ENCODE measurements at places on chromosomes 16 and 17.

DNA sequence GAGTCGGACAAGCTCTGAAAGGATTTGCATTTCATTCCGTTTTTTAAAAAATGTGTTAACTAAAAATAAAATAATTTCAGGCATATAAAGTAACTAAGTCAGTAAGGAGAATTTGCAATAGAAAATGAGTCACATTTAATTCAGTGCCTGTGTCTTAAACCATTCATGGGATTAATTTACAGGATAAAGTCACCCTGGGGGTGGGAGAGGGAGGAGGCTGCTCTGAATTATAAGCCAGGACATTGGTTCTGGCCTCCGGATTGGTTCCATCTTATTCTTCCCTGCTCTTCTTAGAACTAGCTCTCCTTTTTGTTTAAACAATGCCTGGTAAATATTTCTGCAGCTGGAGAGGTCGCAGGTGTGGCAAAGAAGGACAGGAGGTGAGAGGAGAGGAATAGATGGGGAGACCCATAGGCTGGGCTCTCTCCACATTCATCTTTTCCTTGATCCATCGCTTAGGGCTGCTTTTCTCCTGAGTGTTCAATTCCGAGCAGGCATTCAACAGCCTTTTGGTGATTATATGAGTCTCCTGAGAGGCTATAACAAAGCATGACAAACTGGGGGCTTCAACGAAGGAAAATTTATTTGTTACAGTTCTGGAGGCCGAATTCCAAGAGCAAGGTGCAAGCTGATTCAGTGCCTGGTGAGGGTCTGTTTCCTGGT is 319.2 kb downstream of the PHKB start:
- DNase-seq, result no peak

- no peak for DNase-seq
Observed at GRCh38 chr17:61946359-61946758, 18.6 kb upstream of the INTS2 start.

DNA sequence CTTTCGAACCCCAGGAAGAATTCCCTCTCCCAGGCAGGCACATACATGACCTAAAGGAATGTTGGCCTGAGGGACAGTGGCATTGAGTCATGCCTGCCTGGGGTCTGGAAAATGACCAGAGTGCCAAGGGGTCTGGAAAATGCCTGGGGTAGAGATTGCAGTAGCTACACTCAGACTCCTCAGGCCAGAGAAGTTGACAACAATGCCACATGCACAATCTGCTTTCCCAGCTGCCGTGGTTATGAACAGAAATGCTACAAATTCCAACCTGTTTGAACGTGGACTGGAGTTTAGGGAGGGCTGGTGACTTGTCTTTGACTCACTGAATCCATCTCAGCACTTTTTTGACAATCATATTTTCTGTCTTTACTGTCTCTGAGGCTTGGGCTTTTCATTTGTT is 250.0 kb downstream of the ABCC12 start:
- DNase-seq, result no peak

DNA sequence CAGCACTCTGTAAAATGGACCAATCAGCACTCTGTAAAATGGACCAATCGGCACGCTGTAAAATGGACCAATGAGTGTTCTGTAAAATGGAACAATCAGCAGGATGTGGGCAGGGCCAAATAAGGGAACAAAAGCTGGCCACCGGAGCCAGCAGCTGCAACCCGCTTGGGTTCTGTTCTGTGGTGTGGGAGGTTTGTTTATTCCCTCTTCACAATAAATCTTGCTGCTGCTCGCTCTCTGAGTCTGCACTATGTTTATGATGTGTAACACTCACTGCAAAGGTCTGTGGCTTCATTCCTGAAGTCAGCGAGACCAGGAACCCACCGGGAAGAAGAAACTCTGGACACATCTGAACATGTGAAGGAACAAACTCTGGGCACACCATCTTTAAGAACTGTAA is 20.5 kb downstream of the TMEM100 start:
- no peak for DNase-seq

GRCh38 chr17:21007646-21008045 is 35.2 kb downstream of the USP22 start:
- DNase-seq, result no peak

- no peak for DNase-seq
Observed at GRCh38 chr17:72244494-72244893, 123.7 kb downstream of the SOX9 start.

GRCh38 chr16:85610059-85610445 is 3.1 kb upstream of the GSE1 start:
- no peak for DNase-seq

DNA sequence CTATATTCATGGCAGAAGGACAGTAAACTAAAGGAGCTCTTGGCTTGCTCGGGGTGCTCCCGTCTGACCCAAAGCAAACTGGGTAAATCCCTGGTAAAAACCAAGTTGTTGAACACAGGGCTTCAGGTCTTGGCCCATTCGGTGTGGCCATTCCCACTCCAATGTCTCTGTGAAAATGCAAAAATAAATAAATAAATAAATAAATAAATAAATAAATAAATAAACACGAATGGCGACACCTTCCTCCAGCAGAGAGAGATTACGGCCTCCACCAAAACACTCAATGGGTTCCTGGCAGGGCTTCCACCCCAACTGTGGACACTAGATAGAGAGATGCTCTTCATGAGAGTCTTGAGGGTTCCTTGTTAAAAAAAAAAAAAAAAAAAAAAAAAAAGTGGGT is 325.3 kb downstream of the SOX9 start:
- no peak for DNase-seq

- DNase-seq, result no peak
Observed at GRCh38 chr16:54931120-54932014, 702 bp downstream of the IRX5 start.

- DNase-seq, result no peak
Observed at GRCh38 chr17:62140836-62141235, 75.8 kb upstream of the MED13 start.

DNA sequence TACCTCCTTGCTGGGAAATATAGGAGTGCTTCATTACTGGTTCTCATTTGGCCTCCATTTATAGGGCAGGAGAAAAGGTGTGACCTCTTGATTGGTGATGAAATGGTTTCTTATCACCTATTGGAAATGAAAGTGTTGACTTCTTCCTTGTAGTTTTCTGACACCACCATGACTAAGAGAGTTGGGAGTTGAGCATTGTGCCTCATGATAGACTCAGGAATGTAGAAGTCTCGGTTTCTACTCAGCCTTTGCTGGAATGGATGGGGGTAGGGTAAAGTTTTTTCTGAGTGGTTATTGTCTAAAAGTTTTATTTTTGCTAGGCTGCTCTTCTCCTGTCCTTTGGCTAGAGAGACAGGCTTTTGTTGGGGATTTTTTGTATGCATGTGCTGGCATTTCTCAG is 117.4 kb downstream of the PHKB start:
- no peak for DNase-seq

- DNase-seq, result no peak
Observed at GRCh38 chr16:67016681-67017420, 12.1 kb upstream of the CBFB start.

DNA sequence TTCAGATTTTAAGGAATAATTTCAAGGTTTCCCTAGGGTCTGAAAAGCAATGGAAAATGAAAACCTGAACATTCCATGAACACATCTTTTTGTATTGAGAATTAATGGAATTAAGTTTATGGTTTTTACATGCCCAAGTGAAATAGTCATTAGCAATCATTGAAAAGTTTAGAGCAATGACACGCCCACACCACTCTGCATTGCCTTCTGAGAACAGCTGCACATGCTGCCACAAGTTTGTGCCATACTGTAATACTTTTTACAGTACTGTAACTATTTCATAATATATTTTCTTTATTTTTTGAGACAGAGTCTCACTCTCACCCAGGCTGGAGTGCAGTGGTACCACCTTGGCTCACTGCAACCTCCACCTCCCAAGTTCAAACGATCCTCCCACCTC is 345.2 kb upstream of the PMFBP1 start:
- DNase-seq, result no peak
